Right atrium auricular region (tissue), 2 donors: ENCODE measurements at places on chromosomes 16 and 17.

GRCh38 chr17:17710728-17711541 is 29.7 kb downstream of the RAI1 start:
- DNase-seq, result no peak

DNA sequence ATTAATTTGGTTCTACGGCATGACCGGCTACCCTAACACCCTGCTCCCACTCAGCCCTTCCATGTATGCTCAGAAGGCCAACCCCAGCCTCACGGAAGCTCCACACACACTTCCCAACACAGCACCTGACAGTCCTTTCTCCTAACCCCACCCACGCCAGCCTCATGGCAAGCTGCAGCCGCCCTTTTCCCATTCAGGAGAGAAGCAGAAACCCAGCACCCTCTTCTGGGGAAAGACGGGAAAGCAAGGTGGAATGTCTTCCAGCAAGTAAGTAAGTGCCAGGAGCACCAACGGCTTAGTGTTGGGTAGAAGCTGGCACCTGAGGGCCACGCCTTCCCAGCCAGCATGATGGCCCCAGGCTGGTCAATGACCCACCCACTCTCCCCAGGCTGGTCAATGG is 32.1 kb downstream of the ABR start:
- DNase-seq, result no peak

DNA sequence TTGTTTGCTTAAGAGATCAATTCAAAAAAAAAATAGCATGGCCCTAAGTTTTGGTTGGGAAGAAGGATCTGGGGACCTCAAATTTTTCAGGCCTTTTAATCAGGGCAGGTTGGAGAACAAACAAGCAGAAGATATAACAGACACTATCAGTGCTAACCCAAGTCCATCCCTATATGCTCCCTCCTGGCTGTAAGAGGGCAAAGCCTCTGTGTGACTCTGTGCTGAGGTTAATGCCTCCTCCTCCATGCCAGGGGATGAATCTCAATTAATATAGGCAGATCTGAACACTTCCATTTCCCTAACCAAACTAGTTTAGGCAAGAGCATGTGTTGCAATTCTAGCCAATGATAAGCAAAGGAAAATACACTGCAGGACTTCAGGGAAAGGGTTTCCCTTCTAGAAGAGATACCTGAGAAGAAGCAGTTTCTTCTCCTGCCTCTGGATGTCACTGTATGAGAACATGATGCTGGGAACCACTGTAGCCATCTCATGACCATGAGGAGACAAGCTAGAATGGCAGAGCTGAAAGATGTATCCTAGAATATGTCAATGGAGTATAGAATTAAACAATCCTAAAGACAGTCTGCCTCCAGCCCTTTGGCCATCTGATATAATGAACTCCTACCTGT is 76.0 kb downstream of the CHD9NB start:
- no peak for DNase-seq

GRCh38 chr17:76200354-76200753 is 39.9 kb downstream of the RNF157 start:
- DNase-seq, result no peak

- DNase-seq, result peak; percentile 98
Measured at GRCh38 chr17:21043296-21044232, 753 bp upstream of the USP22 start.

GRCh38 chr17:1566505-1567199 is 4.1 kb upstream of the PITPNA start:
- no peak for DNase-seq

- no peak for DNase-seq
Measured at GRCh38 chr17:28384281-28385036, 13.0 kb downstream of the SARM1 start.

DNA sequence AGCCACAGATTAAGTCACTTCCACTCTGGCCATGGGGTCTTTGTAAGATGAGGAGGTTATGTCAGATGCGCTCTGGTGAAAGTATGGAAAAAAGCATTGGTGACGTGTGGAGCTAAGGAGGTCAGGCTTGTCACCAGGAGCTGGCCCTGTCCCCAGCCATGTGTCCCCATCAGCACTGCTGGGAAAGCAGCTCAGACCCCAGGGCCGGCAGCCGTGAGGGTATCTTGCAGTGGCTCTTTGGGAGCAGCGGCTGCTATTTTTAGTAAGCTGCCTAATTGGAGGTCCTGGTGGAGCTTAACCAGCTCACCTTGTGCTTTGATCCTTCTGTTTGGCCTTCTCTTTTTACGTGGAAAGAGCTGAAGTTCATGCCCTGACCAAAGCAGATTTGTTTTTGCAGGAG is 60.9 kb downstream of the MPRIP start:
- DNase-seq, result no peak

DNA sequence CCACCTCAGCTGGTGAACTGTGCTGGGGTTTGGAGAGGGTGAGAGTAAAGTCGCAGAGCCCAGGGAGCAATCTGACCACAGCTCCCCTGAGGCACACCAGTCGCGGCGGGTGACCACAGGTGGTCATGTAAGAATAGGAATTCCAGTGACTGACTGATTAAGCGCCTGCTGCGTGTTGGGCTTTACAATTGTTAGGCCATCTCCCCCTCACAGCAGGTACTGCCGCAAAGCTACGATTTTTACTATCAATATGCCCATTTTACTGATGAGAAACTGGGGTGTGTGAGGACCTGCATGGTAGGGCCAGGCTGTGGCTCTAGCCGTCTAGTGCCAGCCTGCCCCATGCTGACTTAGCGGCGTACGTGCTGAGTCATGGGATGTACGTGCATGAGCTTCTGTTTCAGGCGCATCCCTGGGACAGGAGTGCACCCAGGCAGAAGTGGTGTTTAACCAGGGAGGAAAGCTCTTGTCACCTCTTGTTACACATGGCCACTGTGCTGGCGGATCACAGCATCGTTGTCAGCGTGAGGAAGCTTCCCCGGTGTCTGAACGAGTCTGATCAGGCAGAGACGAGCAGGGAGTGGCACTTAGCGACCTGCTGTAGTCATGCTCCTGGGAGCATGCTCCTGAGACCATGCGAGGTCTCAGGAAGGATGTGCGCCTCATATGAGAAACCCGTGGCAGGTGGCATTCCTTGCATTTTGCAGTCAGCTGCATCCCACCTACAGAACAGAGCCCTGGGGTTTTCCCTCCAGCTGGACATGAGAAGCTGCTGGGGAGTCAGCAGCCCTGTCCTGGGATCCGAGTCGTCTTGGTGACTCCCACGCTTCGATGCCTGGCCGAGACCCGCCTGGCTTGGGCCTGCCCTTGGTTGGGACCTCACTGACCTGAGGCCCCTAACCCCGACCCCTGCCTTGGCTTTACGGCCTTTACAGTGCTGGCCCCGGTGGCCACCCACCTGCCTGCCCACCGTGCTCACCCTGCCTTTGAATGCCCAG is 163.7 kb upstream of the CHMP6 start:
- no peak for DNase-seq

DNA sequence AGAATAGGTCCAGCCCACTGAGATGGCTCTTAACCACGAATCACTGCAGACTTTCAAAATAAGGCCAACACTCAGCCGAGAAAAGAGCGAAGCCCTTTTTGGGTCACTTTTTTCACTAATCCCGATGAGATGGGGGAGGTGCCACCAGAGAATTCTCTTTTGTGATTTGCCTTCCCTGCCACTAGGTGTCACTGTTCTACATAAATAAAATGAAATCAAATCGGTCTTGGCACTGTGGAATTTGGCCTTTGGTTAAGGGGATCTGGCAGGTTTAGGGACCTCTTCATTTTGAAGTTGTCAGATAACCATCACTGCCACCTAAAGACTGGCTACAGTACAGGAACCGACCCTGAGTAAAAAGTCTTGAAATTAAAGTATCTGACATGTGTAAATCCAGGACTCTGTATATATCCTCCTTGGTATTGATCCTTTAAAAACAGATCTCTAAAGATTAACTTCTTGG is 147.0 kb downstream of the HS3ST4 start:
- no peak for DNase-seq

GRCh38 chr16:83315271-83315670 is 492.5 kb upstream of the HSBP1 start:
- no peak for DNase-seq

DNA sequence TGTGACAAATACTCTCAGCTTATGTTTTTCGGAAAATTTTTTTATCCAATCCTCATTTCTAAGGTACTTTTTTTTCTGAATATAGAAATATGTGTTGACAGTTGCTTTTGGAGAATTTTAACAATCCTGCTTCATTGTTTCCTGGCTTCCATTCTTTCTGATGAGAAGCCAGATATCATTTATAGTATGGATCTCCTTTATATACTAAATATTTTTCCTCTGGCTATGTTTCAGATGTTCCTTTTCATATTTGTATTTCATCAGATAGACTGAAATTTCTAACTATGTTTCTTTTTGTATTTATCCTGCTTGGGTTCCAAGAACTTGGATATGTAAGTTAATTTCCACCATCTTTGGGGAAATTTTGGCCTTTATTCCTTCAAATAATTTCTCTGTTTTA is 138.9 kb upstream of the CDH11 start:
- no peak for DNase-seq

- DNase-seq, result peak; percentile 87
Measured at GRCh38 chr16:55502801-55503366, 6.0 kb upstream of the LPCAT2 start.
